Hypothalamus (tissue), 51 donors: ENCODE measurements at places on chromosomes 4 and X.
A peak's percentile ranks its signal among the peaks of the same experiment; 100 is the strongest.

- DNase-seq = no peak
These were observed 114.0 kb downstream of the ENPP6 start for GRCh38 chr4:184103527-184104264.

GRCh38 chr4:7571701-7572100 is 137.0 kb upstream of the PSAPL1 start:
- DNase-seq = no peak

DNA sequence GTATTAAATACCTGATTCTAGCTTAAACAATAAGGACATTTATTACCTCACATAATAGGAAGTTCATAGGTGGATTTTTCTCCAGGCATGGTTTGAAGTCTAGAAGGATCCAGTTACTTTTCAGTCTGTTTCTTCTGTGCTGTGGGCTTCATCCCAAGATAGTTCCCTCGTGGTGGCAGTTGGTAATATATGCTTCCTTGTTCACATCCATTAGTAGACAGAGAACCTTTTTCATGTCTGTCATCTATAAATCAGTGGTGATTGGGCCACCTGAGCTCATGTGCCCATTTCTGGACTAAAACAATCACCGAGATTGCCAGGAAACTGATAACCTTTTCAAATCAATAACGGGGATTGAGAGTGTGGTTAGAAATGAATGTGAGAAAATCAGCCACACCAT is 97.7 kb downstream of the KDM6A start:
- no peak for DNase-seq

DNA sequence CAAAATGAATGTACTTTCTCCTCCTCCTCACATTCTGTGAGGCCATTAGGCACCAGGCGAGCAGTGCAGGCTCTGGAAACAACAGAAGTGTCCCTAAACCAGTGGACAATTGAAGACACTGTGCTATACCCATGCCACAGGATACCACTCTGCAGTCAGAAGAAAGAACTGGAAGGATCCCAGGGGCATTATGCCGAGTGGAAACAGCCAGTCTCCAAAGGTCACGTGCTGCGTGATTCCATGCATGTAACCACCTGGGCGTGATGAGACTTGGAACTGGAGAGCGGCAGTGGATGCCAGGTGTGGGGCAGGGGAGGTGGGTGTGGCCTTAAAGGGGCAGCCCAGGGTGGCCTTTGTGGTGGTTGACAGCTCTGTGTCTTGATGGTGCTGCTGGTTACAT is 139.4 kb downstream of the EVC2 start:
- DNase-seq = no peak

GRCh38 chr4:26257850-26258249 is 63.0 kb upstream of the RBPJ start:
- DNase-seq = no peak

DNA sequence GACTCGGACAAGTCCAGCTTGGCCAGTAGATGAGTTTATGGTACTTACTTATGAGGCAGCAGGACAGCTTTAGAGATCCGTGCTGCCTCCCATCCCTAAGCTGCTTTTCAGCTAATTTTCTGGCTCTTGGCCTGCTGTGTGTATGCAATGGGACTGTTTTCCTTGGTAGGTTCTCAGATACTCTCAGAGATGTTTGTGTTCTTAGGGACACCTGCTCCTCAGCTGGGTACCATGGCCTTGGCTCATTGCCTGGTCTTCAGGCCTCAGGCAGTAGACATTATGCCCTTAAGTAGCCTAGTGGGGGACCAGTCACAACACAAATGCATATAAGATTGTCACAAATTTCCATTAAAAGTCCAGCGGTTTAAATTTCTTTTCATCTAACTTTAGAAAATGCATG is 688.0 kb downstream of the PCDH7 start:
- DNase-seq = no peak

- DNase-seq = no peak
These were observed 5.2 kb downstream of the HTT start for GRCh38 chr4:3079694-3080123.

GRCh38 chr4:26191353-26191752 is 129.5 kb upstream of the RBPJ start:
- no peak for DNase-seq

DNA sequence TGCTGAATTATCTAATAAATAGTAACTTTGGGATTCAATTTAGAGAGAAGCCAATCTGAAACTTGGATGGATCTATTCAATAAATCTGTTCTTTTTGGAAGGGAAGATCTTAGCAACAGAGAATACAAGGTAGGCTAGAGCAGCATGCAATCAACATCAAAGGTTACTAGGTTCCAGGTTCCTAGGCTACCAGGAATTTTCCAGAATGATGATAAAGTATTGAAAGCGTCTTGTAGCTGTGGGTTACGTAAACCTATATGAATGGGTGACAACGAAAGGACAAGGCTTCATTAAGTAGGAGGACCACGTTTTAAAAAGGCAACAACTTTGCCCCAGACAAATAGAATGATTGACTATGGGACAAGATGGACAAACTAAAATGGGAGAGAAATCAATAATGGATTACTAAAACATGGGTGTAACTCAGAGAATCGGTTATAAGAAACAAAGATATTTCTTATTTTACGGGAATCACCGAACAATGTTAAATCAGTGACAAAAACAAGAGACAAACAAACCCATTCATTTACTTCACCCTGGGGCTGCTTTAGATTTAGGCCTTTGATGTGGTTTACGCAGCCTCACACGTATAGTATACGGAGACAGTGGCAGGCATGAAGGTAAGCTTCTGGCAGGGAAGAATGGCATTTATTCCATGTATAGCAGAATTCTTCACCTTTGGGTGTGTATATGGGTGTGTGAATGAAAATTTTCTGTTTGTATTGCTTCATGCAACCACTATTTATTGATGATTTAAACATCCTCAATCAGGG is 732.6 kb upstream of the PABPC4L start:
- DNase-seq = no peak

- DNase-seq = no peak
These were observed 50.0 kb downstream of the LGI2 start for GRCh38 chr4:24980740-24981139.

DNA sequence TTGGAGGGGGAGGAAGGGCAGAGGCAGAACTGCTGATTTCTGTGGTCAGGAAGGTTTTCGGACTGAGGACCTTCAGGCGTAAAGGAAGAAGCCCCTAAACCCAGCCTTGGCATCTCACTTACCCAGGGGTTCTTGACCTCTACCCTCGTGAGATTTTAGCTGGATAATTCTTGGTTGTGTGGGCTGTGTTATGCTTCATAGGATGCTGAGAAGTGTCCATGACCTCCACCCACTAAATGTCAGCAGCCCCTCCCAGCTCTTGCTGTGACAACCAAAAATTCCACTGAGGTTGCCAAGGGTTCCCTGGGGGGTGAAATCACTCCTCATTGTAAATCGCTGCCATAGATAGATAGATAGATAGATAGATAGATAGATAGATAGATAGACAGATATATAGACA is 5.8 kb upstream of the CRLF2 start:
- no peak for DNase-seq

- no peak for DNase-seq
These were observed 10.5 kb downstream of the VEGFC start for GRCh38 chr4:176782191-176782590.

GRCh38 chr4:183729430-183730328 is 70.6 kb downstream of the TRAPPC11 start:
- no peak for DNase-seq

- no peak for DNase-seq
These were observed 96.2 kb upstream of the ANK2 start for GRCh38 chr4:112953262-112953661.

DNA sequence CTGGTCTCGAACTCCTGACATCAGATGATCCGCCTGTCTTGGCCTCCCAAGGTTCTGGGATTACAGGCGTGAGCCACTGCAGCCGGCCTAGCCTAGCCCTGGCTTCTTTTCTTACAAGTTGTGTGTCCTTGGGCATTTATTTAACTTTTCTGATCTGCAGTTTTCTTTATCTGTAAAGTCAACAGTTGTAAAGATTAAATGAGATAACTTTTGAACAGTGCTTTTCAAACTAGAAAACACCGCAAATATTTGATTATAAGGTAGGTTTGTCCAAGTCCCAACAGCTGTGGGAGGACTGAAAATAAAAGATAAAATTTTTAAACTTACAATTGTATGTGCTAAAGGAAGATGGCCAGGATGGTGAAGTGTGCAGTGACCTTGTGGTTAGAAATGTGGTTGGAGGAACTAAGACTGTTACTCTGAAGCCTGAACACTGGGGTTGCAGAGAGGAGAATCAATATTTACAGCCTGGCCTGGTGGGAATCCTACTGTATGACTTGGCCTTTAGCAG is 44.8 kb downstream of the GSX2 start:
- no peak for DNase-seq

GRCh38 chrX:24646745-24647182 is 383 bp downstream of the PCYT1B start:
- no peak for DNase-seq

DNA sequence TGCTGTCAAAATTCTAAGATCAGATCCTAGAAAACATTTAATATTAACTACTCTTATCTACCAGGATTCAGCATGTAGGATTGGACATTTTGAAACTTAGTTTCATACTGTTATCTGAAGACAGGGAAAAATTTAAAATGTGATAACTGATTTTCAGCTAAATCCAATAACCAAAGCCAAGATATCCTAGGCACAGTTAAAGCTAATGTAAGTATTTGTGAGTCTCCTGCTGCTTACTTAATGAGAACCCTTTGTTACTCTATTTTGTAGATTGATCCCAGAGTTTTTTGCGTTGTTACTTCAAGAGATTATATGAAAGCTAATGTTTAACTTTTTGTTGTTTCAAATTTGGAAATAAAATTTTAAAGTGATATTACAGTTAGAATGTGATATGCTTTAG is 2.0 kb downstream of the CPE start:
- no peak for DNase-seq

- no peak for DNase-seq
These were observed 203.7 kb downstream of the CFAP299 start for GRCh38 chr4:80539190-80539589.

GRCh38 chr4:6504900-6505496 is 32.6 kb upstream of the PPP2R2C start:
- no peak for DNase-seq

DNA sequence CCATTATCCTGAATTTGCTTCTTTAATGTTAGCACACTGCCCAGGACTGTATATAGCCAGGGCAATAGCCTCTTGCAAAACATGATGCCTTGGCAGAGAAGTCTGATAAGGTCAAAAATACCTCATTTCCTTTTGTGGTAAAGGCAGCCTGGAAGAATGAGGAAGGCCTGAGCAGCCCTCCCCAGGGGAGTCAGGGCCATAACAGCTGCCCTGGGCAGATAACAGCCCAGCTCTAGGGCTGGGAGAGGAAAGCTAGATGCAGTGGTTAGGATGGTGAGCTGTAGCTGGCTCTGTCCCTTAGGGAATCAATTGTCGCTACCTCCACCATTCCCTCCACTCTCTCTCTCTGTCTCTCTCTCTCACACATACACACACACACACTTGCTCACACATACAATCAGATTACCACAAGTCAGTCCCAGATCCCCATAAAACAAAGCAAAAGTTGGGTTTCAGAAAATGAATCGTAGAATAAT is 29.2 kb downstream of the EFHC2 start:
- no peak for DNase-seq

GRCh38 chr4:94889946-94890345 is 132.2 kb downstream of the BMPR1B start:
- DNase-seq = no peak

- no peak for DNase-seq
These were observed 63.1 kb downstream of the NSUN7 start for GRCh38 chr4:40812856-40813255.

DNA sequence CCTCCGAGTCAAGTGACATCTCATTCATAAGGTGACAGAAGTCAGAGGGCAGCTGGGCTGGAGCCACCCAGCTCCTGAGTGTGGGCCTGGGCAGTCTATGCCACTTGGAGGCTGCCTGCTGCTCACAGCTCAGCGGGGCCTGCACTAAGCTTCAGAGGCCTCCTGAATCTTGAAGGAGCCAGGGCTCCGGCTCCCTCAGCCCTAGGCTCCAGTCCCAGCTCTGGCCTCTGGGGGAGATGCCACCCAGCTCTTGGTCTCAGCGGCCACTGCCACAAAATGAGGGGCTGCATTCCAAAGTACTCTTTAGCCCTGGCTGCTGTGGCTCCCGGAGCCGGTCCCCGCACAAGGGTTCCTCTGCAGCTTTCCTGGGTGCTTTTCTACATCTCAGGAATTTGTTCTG is 32.7 kb upstream of the PSAPL1 start:
- DNase-seq = no peak

DNA sequence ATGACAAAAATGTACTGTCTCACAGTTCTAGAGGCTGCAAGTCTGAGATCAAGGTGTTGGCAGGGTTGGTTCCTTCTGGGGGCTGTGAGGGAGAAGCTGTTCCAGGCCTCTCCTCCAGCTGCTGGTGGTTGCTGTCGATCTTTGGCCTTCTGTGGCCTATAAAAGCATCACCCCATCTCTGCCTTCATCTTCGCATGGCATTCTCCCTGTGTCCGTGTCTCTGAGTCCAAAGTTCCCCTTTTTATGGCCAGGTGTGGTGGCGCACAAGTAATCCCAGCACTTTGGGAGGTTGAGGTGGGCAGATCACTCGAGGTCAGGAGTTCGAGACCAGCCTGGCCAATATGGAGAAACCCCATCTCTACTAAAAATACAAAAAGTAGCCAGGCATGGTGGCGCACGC is 31.5 kb upstream of the ARAF start:
- DNase-seq = no peak

GRCh38 chr4:16227462-16227868 is 1.2 kb upstream of the TAPT1 start:
- peak; percentile 33 for DNase-seq

GRCh38 chrX:31350808-31351074 is 278.9 kb upstream of the FTHL17 start:
- DNase-seq = no peak

DNA sequence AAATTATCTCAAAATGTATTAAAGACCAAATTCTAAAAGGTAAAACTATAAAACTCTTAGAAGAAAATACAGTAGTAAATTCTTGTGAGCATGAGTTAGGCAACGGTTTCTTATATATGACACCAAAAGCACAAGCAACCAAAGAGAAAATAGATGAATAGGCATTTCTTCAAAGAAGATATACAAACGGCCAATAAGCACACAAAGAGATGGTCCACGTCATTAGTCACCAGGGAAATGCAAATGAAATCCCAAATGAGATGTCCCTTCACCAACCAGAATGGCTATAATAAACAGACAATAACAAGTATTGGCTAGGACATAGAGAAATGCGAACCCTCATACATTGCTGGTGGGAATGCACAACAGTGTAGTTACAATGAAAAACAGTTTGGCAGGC is 44.6 kb downstream of the RAB33A start:
- DNase-seq = no peak

DNA sequence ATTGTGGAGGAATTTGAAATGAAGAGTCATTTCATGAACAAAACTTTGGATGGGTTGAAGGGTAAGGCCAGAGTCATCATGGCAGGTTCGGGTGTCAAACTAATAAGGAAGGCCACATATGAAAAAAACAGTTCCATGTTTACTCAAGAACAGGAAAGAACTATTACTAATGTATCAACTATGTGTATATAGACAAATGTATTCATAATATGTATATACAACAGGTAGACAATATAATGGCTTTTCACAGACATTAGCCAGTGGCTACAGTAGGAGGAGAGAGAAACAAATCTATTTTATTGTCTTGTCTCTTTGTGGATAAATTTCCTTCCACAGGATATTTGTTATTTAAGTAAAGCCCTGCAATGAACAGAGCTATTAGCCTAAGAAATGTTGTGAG is 101.1 kb downstream of the CBLL2 start:
- no peak for DNase-seq
